ENCODE measurements at places on chromosomes 2 and 18. TPM values are rescaled to one million over a fixed set of nuclear protein-coding genes. Genes with fewer than 3 reads are reported as not detected.

The CSRNP3 gene
- 0.37 TPM for total RNA-seq

The TMEM178A gene
- 1.4 TPM for total RNA-seq

The STPG4 gene
- total RNA-seq, result not detected

The RUFY4 gene
- total RNA-seq, result 0.11 TPM

- no peak for DNase-seq
Observed at GRCh38 chr2:137168552-137168951, 403.2 kb downstream of the THSD7B start.

GRCh38 chr2:113705982-113706523 is 50.4 kb downstream of the SLC35F5 start:
- DNase-seq, result no peak

GRCh38 chr2:84817239-84817655 is 63.6 kb downstream of the TRABD2A start:
- no peak for DNase-seq

DNA sequence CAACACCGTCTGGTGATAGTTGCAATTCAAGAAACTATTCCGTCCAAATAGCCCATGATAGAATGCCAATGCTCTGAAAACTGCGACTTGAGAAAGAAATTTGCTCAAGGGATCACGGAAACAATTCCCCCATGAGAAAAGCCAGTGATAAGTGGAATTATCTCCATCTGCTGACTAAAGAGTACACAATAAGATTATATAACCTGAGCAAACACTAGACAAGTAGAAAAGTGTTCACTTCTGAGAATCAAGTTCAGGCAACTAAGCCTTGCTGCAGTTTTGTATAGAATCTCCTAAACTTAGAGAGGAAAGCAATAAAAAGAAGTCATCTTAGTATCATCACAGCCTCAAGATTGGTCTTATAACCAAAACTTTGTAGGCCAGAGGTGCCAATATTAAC is 336.3 kb upstream of the NRXN1 start:
- DNase-seq, result no peak

DNA sequence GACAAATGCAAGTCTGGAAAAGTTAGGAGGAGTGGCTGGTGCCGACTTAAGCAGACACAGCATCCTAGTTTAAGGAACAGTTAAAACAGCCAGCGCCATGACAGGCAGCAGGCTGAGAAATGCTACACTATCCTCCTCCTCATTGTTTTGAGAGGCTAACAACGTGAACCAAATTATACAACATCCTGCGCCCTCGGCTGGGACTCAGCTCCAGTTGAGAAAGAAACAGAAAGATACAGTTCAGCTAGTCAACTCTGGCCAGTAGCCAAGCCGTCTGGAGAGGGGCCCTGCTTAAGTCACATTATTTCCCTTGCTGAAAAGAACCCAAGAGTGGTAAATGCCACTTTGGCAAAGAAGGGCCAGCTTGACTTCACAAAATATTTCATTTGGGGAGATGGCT is 90.2 kb downstream of the BCL11A start:
- DNase-seq, result no peak

Data from right lobe of liver (tissue), 6 donors.